ENCODE measurements at places on chromosomes 3 and 15. TPM values are rescaled to one million over a fixed set of nuclear protein-coding genes. Genes with fewer than 3 reads are reported as not detected.

DNA sequence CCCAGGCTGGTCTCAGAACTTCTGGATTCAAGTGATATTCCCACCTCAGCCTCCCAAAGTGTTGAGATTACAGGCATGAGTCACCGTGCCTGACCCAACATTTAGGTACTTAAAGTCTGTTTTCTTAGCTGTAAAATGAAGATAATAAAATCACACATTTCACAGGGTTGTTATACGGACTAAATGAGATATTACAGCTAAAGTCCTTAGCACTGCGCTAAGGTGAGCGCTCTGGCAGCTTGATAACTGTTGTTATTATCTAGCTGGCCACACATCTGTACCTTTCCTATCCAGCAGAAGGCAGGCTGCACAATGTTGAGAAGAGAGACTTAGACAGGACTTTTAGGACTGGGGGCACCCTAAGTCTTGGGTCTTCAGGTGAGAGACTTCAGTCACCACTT is 2.7 kb upstream of the LIPH start:
- peak; percentile 64 for DNase-seq

GRCh38 chr3:192188218-192188835 is 539.0 kb downstream of the FGF12 start:
- no peak for DNase-seq

GRCh38 chr15:62453375-62453774 is 288.3 kb upstream of the C2CD4B start:
- DNase-seq = no peak

GRCh38 chr3:10557781-10558373 is 52.5 kb upstream of the ATP2B2 start:
- peak; percentile 90 for DNase-seq

The DNAJC13 gene
- total RNA-seq = 94.0 TPM

The TRMT10C gene
- 25.0 TPM for total RNA-seq

The SERPINI1 gene
- 2.7 TPM for total RNA-seq

The GUCA1C gene
- total RNA-seq = not detected
